ENCODE measurements at places on chromosomes 13 and 19. TPM values are rescaled to one million over a fixed set of nuclear protein-coding genes. Genes with fewer than 3 reads are reported as not detected.

GNA15 gene
- 12.1 TPM for total RNA-seq

CILP2 gene
- 1.1 TPM for total RNA-seq

CLEC17A gene
- not detected for total RNA-seq

KLK14 gene
- total RNA-seq, result 0.22 TPM

ZNF761 gene
- 4.5 TPM for total RNA-seq

RGS9BP gene
- 0.14 TPM for total RNA-seq

PABPC3 gene
- 0.20 TPM for total RNA-seq

HS6ST3 gene
- not detected for total RNA-seq

KIR2DL3 gene
- not detected for total RNA-seq

CARS2 gene
- total RNA-seq, result 50.2 TPM

GPR108 gene
- total RNA-seq, result 34.5 TPM

THSD8 gene
- not detected for total RNA-seq

ZNF729 gene
- total RNA-seq, result not detected

UBE2L5 gene
- not detected for total RNA-seq

IL17D gene
- total RNA-seq, result not detected

DNA sequence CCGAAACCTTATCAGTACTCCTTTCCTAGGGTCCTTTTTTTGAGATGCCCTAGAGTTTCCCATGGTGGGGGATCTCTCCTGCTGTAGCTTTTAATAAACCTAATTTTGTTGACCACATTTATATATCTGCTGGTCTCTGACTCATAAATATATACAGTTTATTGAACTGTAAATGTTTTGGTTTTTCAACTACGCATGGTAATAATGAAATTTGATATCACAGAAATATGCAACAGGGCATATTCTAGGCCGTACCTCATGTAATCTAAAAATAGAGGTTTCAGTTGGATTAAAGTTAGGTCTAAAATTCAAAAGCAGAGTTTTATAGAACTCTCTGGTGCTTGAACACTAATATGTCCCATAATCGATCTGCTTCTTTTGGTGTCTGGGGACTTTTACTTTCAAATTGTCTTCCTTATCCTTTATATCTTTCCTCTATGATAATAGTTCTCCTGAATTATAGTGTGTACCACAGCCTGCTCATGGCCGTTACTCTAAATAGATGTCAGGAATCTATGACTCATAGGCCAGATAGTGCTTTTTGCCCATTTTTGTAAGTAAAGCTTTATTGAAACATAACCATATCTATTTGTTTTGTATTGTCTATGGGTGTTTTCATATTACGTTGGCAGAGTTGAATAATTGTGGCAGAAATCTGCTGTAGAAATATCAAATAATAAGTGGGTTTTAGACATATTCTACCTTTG lies 324.8 kb upstream of the PCDH9 start:
- DNase-seq, result no peak

DNA sequence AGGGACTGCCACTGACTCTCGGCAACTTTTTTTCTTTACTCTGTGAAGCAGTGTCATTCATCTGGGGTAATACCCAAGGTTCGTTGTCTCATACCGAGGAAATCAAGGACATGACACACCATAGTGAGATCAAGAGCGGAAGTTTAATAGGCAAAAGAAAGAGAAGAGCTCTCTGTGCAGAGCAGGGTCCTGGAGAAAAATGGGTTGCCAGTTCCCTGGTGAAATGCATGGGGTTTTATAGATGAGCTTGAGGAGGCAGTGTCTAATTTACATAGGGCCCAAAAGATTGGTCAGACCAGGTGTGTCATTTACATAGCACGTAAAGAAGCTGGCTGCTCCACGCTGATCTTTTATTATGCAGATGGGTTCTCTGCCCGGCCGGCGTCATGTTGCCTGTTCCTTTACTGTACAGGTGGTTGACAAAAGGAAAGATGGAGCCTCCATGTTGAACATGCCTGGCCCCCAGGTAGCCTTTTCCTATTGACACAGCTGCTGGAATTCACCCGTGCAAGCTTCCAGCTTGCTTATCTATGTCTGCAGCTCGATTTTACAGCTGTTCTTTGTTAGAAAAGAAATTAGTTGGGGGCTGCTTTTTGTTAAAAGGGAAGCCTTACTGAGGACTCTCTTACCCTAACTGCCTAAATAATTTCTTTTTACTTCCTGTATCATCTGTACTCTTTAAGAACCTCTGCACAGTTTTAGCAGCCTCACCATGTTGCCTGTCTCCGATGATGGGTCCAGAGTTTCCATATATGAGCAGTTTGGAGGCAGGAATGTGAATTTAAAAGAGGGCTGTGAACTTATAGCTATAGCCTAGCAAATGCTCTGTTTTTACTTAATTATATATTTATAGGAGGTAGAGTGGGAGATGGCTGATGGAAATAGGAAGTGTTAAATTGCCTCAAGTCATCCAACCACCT lies 98.0 kb upstream of the DIAPH3 start:
- DNase-seq, result no peak

DNA sequence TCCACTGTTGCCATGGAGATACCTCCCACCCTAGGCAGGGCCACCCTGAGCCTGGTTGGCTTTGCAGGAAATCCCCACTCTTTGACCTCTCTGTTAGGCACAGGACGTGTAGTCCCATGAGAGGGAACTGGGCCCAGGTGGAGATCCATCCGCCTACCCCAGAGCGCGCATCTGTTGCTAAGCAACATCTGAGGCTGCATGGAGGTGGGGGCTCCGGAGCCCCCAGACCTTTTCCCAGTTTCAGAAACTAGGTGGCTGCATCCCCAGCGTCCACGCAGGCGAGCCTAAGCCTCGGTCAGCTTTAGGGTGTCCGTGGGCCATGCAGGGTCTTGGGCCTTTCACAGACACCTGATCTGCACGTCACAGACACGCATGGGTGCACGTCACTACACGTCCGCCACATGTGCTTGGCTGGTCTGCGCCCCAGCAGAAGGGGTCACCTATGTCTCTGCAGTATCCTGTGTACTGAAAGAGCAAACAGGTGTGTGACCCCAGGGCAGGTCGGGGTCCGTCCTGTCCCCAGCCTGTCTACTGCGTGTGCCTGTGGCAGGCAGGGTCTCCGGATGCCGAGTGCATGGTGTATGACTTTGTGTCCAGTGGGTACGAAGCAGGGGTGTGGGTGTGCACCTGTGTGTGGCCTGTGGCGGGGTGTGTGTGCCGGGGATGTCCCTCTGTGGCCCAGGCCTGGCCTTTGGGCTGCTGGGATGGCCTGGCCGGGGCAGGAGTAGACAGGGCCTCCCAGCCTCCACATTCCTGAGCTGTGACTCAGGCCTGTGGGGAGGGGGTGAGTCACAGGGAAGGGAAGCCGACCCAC lies 4.1 kb upstream of the CIRBP start:
- no peak for DNase-seq

DNA sequence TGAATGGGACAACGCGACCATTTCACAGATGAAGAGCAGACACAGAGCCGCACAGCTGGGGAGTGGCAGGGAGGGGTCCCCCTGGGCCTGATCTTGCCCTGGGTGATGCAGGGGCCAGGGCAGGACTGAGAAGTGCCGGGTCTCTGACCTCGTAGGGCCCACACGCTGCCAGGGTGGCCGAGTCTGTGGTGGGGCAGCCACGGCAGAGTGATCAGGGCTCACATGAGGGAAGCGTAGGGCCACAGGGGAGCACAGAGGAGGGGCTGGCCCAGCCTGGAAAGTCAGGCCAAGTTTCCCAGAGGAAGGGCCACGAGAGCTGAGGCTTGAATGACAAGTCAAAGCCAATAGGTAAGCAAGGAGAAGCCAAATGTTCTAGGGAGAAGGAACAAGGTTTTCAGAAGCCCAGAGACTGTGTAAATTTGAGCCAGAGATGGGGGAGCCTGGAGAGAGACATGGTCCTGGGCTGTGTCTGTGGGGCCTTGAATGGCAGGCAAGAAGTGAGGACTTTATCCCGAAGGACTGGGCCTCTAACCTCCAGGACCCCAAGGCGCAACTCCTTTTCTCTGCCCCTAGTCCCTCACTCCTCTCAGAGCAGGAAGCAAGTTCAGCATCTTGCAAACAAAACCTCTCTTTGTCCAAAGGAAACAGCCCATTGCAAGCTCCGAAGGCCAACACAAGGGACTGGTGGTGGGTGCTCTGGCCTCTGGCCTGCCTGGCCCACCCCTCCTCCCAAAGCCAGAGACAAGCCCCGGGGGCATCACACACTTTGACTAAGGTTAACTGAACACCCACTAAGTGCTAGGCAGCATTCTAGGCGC lies 31.7 kb upstream of the FXYD3 start:
- no peak for DNase-seq

GRCh38 chr13:71460211-71460610 lies 406.8 kb downstream of the DACH1 start:
- no peak for DNase-seq

GRCh38 chr13:99206873-99207272 lies 6.2 kb downstream of the UBAC2 start:
- no peak for DNase-seq

GRCh38 chr13:57546942-57547341 lies 84.6 kb upstream of the PCDH17 start:
- DNase-seq, result no peak

DNA sequence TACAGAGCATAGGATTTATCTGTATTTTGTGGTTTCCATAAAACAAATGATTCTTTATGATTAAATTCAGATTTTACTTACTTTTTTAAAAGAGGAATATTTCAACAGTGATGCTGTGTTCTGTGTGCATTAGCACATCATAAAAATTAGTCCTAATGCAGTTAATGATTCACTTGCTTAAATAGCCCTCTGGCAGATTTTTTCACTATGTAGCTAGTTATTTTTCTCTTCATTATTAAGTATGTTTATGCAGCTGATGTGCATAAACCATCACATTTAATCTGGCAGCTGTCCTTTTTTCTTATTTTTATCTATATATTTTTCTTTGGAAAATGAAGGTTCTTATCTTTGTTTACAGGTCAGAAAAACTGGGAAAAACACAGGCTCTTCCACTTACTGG lies 127.2 kb downstream of the ZNF486 start:
- no peak for DNase-seq

DNA sequence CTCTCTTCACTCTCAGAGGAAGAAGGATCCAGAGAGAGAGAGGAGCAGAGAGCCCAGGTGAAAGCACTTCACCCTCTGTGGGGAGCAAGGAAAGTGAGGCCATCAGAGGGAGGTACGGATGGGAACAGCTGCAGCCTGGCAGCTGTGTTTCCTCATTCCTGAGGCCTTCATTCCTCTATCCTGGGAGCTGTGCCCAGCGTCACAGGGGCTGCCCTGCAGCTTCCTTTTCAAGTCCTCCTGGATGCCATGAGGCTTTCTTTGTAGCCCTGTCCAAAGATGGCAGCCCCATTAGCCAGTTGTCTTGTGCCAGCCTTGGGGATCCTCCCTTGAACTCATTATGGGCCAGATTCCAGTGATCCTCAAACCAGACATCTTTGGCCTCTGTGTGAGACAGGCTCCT lies 76.8 kb upstream of the PCDH8 start:
- no peak for DNase-seq

DNA sequence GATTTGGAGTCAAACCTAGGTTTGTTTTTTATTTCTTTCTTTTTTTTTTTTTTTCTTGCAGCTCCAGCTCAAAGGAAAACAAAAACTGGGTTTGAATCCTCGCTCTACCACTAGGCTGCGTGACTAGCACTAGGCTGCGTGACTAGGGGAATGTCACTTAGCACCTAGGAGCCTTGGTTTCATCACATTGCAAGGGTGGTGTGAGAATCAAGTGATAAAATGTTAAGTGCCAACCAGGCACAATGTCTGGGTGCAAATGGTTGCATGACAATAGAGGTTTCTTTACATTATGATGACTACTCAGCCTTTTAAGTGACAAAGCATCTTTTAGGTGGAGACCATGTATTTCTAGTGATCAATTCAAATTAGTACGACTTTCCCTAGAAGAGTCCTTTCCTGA lies 27.9 kb downstream of the RCBTB2 start:
- peak; percentile 74 for DNase-seq

DNA sequence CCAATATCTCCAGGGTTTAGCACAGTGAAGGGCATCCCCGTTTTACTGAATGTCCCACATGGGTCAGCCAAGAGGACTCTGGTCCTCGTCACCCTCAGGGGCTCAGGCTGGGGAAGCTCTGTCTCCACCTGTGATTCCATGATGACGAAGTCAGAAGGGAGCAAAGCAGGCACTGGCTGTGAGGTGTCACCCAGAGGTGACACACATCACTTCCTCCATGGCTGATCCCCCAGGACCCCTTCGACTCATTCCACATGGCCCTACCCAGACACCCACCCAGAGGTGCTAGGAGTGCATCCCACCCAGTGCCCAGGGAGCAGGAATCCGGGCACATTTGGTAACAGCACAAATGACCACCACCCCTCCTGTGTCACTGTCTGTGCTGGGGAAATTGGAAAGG lies 145.2 kb upstream of the VSTM2B start:
- no peak for DNase-seq

DNA sequence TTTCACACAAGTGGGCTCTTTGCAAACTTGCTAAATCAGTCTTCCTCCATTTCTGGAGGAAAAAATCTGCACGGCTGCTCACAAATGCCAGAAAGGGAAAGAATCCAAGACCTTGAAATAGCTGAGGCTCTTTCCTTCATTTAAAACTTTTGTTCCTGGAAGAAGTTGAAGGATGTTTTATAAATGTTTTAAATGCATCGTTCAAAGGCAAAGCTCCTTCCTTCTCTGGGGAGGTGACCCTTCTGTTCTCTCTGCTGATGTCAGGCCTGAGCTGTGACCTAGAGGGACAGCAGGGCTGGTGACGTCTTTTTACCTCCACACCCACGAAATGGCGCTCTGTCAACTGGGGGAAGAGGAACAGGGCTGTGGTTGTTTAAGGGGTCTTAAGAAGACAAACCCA lies 376.4 kb upstream of the ZNF507 start:
- DNase-seq, result no peak

DNA sequence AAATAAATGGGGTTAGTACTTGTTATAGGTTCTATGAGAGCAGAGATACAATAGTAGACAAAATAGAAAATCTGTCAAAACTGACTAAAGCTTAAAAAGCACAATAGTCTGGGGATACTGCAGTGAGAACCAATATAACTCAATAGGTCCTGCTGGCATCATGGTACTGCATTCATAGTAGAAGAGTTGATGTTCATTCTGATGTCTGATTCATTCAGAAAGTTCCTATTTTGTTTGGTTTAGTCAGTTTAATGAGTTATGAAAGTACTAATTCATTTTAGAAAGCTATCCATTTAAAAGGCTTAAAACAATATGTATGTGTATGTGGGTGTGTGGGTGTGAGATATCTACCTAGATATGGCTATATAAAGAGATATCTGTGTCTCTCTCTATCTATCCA lies 152.8 kb downstream of the LHFPL6 start:
- no peak for DNase-seq

GRCh38 chr19:14078411-14078810 lies 5.8 kb downstream of the MISP3 start:
- DNase-seq, result no peak

- no peak for DNase-seq
Observed at GRCh38 chr13:113184568-113185440, 23.7 kb downstream of the PCID2 start.

- DNase-seq, result peak; percentile 58
Observed at GRCh38 chr13:114124921-114125320, 7.5 kb downstream of the RASA3 start.

DNA sequence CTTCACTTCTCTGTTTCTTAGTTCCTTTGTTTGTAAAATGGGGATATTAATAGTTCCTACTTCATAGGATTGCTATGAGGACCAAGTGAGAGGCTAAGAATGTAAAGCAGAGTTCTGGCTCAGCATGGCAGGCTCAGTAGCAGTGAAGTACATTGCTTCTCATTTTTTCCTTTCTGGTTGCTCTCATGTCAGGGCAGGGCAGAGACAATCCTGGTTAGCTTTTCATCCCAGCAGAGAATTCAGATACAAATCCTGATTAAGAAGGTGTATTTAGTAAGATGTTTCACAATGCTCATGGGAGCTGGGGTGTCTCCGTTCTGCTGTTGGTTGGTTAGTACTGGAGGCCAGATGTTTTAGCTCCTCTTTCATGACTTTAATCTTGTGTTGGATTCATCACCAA lies 42.9 kb downstream of the WASF3 start:
- no peak for DNase-seq

- peak; percentile 18 for DNase-seq
Observed at GRCh38 chr13:76799696-76800095, 86.5 kb downstream of the KCTD12 start.

Data from CD4-positive, alpha-beta T cell (primary cell).